Fibroblast of lung (primary cell): ENCODE measurements at places on chromosomes 3 and 15.
A peak's percentile ranks its signal among the peaks of the same experiment; 100 is the strongest.

DNA sequence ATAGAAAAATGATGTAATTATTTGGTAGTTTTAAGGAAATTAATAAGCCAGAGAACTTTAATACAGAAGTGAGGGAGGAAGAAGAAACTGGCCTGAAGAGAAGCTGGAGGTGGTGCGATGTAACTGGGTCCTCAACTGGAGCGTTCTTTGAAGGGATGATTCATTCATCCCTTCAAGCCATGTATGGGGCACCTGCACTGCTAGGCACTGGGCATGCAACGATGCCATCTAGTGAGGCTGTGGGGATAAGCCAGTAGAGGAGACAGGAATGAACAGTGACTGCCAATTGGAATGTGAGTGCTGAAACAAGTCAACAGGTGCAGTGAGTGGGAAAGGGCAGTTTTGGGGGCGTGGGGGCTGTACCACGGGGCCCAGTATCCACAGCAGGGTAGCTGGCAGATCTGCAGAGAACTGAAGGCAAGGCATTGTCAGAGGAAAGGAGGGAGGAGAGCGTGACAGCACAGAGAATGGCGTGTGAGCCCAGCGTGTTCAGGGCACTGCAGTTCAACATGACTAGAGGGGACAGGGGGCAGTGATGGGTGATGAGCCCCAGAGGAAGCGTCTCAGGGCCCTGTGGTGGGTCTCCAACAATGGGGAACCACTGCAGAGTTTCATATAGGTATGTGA lies 3.8 kb upstream of the KIF23 start:
- peak; percentile 44 for DNase-seq

GRCh38 chr15:81322676-81323253 lies 1.2 kb downstream of the STARD5 start:
- no peak for DNase-seq

- DNase-seq: no peak
Measured at GRCh38 chr15:30962079-30962478, 29.3 kb downstream of the MTMR10 start.

GRCh38 chr15:62486041-62486440 lies 321.0 kb upstream of the C2CD4B start:
- no peak for DNase-seq

- no peak for DNase-seq
Measured at GRCh38 chr3:28950614-28951013, 330.3 kb upstream of the RBMS3 start.

DNA sequence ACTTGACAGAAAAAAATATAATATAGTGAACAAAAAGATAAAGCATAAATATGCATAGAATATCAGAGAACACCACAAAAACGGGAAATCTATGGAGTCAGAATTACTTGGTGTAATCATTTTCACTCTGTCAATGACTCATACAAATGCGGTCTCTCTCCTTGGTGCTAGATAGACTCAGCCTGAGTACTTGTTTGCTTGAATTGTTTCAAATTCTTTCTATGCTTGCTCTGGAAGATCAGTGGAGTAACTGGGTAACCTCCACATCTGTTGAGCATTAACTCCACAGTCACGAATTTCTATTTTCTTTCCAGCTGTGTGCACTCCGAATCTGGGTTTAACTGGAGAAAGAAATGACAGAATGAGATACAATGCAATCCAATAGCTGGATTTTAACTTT lies 760.4 kb downstream of the ZPLD1 start:
- peak; percentile 31 for DNase-seq

GRCh38 chr15:35243758-35244157 lies 158.7 kb upstream of the NANOGP8 start:
- DNase-seq: no peak

DNA sequence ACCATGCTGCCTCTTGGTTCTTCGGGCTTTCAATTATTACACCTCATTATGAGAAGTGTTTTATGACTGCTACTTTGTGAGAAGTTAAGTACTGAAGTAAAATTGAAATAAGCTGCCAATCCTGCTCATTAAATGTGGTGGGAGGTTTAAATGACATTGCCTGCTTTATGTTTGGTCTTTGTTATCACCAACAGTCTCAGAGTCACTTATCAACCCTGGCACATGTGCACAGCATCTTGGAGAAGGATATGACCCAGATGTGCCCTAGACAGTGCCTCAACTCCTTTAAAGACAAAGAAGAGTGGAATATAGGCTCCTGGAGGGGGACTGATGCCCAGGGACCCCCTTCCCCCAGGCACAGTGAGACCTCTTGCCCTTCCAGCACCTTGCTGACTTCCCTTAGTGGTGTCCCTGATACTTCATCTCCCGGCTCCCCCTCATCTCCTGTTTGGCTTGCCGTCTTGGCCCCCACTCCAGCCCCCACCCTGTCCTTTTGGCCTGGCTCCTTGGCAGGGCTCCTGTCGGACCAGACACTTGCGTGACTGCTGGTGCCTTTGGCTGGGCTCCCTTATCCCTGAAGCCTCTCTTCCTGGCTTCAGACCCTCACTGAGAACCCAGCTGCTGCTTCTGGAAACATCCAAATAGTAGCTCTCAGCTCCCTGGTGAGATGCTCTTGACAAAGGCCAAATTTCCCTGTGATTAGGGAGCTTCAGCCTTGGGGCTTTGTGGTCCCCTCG lies 39.8 kb downstream of the ARHGAP31 start:
- no peak for DNase-seq

- DNase-seq: no peak
Measured at GRCh38 chr3:71067977-71068654, 515.4 kb downstream of the FOXP1 start.

GRCh38 chr15:54571576-54571975 lies 593.3 kb downstream of the UNC13C start:
- no peak for DNase-seq
